ENCODE measurements at places on chromosomes 12 and 14.

DNA sequence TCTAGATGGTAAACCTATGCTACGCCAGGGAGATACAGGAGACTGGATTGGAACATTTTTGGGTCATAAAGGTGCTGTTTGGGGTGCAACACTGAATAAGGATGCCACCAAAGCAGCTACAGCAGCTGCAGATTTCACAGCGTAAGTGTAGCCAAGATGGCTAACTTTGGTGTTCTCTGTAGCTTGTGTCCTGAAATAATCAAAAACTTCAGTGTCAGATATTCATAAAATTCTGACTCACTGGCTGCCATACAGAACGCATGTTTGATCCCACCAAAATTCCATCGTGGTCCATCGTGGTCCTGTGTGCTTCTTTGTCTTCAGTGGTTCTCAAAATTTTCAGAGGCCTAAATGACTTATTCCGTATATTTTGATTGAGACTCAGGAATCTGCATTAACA lies 1.3 kb downstream of the STRAP start:
- DNase-seq, result no peak

DNA sequence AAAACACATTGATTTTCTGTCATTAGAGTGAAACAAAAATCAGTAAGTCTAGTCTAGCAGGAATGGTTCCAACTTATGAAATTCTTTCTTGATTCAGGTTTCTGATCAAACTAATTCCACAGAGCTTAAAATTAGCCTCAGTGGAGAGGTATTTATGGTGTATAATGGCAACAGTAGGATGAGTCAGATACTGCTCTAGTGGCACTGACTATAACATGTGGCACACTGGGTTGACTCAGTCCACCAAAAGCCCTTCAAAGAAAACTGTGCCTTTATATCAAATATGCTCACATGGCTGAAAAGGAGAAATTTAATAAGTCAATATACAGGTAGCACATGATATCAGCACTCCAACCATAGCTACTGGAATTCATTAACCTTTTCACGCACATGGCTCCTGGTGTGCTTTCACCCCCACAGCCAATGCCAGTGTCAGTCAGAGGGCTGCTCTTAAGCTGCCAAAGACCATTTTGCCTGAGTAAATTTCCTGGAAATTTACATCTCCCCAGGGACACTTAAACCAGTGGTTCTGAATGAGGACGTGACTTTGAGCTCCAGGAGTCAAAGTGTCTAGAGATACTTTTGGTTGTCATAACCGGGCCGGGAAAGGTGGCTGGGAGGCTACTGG lies 21.7 kb upstream of the CATSPERB start:
- DNase-seq, result no peak

DNA sequence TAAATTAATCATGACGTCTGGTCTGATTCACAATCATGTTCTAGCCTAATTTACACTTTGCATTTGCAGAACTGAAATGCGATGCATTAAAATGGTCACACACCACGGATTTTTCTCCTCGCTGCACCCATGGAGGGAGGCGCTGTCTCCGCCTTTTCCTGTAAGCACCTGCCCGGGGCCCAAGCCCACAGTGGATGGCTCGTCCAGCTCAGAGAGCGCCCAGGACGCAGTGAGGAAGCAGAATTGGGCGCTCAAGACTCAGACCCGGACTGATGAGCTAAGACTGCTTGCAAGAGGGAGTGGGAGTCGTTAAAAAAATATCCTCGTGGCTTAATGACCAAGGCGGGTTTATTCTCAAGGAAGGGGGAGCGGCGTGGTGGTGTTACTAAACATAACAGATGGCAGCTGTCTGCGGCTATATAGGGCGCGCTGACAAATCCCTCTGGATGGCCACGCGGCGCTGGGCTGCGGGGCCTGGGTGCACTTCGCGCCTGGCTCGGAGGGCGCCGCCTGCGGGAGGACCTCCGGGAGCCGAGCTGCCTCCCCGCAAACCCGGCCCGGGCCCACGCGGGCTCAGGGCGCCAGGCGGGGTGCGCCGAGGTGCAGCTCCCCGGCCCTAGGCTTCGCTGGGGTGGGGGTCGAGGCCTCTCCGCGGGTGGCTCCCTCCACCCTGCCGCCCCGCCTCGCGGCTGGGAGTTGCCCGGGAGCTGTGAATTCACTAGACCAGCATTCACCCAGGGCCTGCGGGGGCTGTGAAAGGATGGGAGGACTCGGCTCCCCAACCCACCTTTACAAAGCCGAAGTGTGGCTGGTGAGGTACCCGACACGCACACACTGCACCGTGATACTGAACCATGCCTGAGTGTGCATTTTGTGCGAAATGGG lies 78.7 kb downstream of the PPM1A start:
- no peak for DNase-seq

GRCh38 chr12:9404469-9405260 lies 196.5 kb upstream of the PZP start:
- DNase-seq, result no peak

- no peak for DNase-seq
These were observed 192.7 kb downstream of the DPF3 start for GRCh38 chr14:72701237-72701565.

- no peak for DNase-seq
These were observed 12.9 kb downstream of the RIOX1 start for GRCh38 chr14:73503648-73504047.

DNA sequence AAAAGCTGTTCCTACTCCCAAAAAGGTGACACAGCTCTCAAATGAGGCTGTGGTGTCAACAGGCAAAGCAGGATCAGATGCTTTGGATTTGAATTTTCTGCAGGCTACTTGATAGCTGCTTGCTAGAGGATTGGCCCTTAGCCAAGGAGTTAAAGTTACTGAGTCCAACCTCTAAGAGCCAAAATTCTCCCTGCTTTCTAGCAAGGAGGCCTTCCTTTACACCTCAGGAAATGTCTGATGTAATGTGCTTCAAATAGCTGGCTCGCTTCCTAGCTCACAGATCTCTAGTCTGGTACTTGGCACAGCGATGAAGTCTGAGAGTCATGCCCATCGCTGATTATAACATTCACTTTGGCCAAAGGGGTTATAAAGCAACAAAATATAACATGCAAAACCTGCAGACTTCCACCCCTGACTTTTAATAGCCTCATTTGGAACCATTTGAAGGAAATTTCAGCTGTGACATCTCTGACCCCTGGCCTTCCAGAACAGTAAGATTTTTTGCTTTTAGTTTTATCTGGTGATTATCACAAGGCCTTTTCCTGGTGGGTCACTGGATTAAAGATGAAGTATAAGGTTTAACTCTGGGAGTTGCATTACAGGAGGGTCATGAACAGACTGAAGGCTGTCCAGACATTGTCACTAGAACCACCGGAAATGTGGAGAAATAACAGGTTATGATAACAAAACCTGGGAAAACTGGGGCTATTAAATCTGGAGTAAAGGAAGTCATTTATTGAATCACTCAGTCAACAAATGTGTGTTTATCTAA lies 189.7 kb downstream of the EPS8 start:
- DNase-seq, result no peak

- no peak for DNase-seq
These were observed 42.6 kb upstream of the FBRSL1 start for GRCh38 chr12:132447327-132447720.

DNA sequence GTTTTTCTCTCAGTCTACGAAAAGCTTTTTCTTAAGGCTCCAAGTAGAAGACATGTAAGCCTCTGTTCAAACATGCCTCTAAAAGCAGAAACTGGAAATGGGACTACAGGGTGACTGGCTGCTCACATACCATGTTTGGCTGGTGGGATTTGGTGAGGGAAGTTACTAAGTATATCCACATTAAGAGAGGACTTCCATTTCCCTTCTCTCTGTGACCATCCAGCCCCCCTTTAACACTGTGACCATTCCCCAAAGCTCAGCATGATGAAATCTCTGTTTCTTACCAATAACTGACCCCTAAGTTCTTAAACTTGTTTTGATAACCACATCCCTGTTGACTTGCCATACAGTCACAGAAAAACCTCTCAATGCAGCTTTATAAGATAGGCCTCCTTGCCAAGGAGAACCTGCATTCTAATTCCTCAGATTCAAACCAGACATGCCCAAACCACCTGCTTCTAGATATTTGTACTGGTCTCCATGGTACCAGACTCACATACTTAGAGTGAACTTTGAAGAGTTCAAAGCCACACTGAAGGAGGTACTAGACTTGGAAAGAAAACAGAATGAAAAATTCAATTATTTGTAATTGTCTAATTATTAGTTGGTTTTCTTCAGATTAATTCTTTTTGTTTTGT lies 102.2 kb downstream of the VEZT start:
- DNase-seq, result no peak

GRCh38 chr12:53961025-53961761 lies 6.5 kb downstream of the HOXC12 start:
- DNase-seq, result no peak

DNA sequence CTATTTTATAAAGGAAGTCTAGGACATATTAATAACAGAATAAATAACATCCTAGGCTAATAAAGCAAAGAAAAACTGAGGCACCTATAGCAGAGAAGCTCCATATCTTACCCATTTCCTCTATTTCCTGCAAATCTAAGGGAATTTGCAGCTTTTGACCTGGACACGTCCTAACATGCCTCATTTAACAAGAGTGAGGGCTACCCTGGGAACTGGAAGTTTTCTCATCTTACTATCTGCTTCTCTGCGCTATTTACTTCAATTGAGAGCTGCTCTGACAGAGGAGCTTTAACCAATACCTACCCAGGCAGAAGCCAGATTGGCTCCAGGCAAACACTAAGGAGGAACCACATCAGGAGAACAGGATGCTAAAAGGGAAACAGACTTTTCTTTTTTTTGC lies 5.7 kb downstream of the YBX3 start:
- DNase-seq, result no peak

DNA sequence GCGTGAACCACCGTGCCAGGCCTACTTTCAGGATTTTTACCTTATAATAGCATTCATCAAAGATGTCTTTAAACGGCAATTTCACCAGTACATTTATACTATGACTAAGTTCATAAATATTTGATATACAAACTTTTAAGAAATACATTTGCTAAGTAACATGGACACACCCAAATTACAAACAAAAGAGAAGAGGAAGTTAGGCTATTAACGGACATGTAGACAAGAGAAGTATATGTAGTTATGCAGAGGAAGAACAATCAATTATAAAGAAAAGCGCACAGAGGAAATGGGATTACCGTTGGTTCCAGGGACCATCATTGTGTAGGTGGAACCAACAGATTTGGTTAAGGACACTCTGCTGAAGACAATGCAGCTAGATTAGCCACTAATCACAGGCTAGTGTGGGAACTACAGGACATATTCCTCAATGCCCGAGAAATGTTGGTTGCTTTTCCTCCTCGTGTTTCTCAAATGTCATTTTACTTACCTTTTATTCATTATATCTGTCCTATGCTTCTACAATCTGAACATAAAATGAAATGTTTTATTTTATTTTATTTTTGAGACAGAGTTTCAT lies 24.0 kb upstream of the PKP2 start:
- no peak for DNase-seq

Data from vagina (tissue), 2 donors.